ENCODE measurements at places on chromosomes 11 and 22.

DNA sequence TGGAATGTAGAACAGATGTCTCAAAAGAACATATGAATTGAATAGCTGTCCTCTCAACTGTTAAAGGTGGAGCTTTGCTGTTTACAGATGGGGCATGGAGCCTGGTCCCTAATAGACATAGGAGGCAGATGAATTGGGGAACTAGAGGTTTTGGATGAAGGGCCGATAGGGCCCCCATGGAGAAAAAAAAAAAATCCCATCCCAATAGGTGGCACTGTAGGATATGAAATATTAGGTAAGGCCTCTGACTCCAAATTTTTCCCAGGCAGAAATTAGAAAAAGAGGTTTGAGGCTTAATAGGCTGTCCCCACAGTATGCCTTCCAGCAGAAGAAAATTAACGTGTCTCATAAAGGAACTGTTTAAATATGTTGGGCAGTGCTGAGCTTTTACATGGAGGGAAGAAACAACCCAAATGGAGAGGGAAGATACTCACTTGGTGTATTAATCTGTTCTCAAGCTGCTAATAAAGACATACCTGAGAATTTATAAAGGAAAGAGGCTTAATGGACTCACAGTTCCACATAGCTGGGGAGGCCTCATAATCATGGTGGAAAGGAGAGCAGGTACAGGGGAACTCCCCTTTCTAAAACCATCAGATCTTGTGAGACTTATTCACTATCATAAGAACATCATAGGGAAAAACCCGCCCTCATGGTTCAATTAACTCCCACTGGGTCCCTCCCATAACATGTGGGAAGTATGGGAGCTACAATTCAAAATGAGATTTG lies 30.1 kb upstream of the TMEM45B start:
- no peak for DNase-seq

DNA sequence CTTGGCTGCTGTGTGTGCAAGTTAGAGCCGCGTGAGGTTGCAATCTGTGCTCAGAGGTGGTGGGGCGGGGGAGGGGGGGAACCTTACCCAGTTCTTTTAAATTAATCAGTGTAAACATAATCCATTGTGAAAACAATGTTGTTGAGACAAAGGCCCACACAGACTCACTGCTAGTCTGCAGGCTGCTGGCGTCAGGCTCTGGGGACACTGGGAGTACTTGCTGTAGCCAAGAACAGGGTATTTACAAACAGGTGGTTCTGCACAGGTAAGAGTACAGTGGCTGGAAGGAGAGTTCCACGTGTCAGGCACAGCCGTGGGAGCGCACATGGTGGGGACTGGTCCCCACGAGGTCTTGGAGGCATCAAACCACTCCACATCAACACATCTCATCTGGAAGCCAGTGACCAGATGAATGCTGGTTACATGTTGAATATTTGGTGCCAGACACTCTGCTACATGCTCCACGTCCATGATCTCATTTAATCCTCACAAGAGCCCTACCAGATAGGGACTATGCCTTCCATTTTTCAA lies 27.4 kb downstream of the SCUBE1 start:
- no peak for DNase-seq

GRCh38 chr11:12090761-12091258 lies 19.6 kb upstream of the MICAL2 start:
- DNase-seq: no peak

GRCh38 chr11:13784441-13784840 lies 116.0 kb downstream of the FAR1 start:
- no peak for DNase-seq

Measured in fibroblast of skin of left quadriceps (primary cell).